Adrenal gland (tissue), 19 donors: ENCODE measurements at places on chromosomes 11 and 22. TPM values are rescaled to one million over a fixed set of nuclear protein-coding genes. Genes with fewer than 3 reads are reported as not detected.

ANKK1 gene
- total RNA-seq, result 0.18 TPM

- no peak overlapping the region for H3K27ac ChIP-seq
- H3K36me3 ChIP-seq, result no peaks in the 10 kb centered on the region
- H3K27me3 ChIP-seq, result no peaks in the 10 kb centered on the region
- DNase-seq, result no peak
- no peak overlapping the region for H3K4me3 ChIP-seq
These were observed 3899.1 kb upstream of the OR11H1 start for GRCh38 chr22:11628651-11629511.

- no peaks in the 10 kb centered on the region for H3K27me3 ChIP-seq
- H3K36me3 ChIP-seq, result no peaks in the 10 kb centered on the region
- no peak overlapping the region for H3K4me3 ChIP-seq
- no peaks in the 10 kb centered on the region for H3K4me1 ChIP-seq
These were observed 180.4 kb upstream of the B3GAT1 start for GRCh38 chr11:134592391-134592990.

DNA sequence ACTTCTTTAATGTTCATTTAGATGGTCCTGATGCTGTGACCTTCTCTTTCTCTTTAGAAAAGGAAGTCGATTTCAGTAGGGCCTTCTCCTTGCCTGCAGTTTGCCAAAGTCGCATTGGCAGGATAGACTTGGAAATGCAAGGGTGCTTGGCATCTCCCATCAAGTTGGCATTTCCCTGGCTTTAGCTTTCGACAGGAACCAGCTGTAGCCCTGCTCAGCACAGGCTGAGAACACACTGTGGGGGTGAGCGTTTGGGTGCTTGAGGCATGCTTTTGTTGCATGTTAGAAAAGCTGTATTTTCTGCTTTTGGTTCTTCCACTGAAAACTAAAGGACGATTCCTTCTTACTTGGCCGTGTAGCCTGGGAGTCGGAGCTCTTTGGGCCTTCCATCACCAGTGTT is 37.7 kb downstream of the LDLRAD3 start:
- H3K36me3 ChIP-seq, result no peaks in the 10 kb centered on the region
- no peak overlapping the region for H3K4me3 ChIP-seq
- peak overlapping the region; percentile 11 for H3K27ac ChIP-seq
- no peaks in the 10 kb centered on the region for H3K27me3 ChIP-seq

DNA sequence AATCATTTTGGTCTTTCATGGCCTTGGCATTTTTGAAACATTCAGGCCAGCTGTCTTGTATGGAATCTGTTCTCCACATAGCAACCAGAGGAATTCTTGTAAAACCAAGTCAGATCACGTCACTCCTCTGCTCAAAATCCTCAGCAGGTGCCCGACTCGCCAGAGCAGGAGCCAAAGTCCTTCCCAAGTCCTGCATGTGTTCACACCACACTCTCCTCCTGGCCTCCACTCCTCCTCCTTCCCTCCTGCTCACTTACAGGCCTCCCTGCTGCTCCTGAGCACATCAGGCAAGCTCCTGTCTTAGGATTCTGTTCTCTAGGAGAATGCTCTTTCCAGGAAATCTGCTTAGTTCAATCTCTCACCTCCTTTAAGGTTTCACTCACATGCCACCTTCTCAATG is 6.9 kb upstream of the PSMC3 start:
- no peak overlapping the region for H3K4me3 ChIP-seq
- H3K36me3 ChIP-seq, result no peaks in the 10 kb centered on the region
- DNase-seq, result peak; percentile 56
- no peaks in the 10 kb centered on the region for H3K27me3 ChIP-seq
- peak overlapping the region; percentile 92 for H3K27ac ChIP-seq

DNA sequence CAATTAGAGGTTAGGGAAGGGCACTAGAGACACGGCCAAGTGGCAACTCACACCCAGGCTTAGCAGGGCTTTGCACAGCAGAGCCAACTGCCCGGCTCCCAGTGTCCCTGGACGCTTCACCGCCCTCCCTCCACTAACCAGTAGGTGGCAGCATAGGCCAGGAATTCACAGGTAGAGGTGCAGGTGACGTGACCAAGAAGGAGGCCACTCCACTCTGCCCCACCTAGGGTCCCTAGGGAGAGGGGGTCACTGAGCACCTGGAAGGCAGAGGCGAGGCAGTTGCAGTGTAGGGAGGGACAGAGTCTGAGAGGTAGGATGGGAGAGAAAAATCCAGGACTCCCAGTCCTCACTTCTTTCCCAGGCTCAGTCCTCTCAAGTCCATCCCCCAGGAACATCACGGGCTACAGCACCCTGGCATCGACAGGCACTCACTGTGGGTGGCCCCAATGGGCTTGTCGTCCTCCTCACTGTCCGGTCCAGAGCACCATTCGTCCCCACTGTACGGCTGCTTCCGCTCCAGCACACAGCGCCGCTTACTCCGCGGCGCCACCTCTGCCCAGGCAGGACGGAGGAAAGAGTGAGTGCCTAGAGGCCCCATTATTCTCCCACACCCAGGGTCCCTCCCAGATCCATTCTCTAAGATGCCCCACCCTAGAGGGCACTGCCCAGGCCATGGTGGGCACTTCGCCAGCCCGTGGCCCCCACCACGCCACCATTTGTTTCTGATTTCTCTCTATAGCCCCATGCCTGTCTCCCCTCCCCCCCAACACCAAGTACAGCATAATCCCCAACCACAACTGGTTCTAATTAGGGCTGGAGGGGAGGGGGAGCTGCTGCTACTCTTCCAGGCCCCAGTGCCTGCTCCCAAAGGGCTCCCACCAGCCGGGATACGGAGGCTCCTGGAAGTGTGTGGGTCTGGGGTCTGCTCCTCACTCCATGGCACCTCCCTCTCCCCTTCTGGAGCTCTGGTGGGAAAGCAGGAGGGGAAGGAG is 18.4 kb downstream of the BCL9L start:
- peak; percentile 93 for DNase-seq
- H3K4me3 ChIP-seq, result no peak overlapping the region
- H3K36me3 ChIP-seq, result peaks cover 52% of the 10 kb centered on the region
- peaks cover 36% of the 10 kb centered on the region for H3K4me1 ChIP-seq
- H3K27ac ChIP-seq, result peak overlapping the region; percentile 98

DNA sequence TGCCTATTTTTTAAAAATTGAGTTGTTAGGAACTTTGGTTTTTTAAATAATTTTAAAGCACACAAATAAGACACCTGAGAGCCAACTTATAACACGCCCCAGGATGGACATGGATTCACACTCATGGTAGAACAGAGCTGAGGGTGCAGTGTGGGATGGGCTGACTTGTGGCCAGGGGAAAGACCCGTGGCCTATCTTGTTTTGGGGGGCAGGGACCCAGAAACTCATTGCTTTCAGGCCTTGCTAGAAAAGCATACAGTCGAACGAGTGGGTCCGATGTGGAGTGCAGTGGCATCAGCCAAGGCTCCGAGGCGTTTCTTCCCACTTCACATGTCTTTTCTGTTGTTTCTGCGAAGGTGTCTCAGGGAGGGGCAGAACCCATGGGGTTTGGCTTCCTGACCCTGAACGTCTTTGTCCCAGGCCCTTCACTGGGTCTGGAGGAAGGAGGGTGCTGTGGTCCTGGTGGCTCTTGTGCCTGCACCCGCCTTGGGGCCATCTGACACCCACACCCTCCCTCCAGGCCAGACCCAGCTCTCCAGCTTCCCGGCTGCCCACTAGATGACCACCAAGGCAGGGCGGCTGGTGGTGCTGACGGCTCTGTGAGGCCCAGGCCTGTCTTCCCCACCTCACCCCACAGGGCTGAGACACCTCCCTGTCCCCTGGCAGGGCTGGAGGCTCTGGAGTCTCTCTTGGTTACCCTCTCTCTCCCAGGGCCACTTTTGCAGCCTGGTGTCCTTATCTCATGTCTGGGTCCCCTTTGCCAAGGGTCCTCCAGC is 120.8 kb downstream of the KCNQ1 start:
- peaks cover 50% of the 10 kb centered on the region for H3K4me1 ChIP-seq
- no peak for DNase-seq
- H3K36me3 ChIP-seq, result peaks cover 2% of the 10 kb centered on the region
